Stimulated activated CD8-positive, alpha-beta memory T cell treated with anti-CD3 and anti-CD28 coated beads, Interleukin-2, amount 100 ng/mL, for 1 hour (primary cell): ENCODE measurements at places on chromosomes 7 and 10.

- DNase-seq = no peak
Observed at GRCh38 chr7:37592366-37592765, 91.2 kb upstream of the GPR141 start.

DNA sequence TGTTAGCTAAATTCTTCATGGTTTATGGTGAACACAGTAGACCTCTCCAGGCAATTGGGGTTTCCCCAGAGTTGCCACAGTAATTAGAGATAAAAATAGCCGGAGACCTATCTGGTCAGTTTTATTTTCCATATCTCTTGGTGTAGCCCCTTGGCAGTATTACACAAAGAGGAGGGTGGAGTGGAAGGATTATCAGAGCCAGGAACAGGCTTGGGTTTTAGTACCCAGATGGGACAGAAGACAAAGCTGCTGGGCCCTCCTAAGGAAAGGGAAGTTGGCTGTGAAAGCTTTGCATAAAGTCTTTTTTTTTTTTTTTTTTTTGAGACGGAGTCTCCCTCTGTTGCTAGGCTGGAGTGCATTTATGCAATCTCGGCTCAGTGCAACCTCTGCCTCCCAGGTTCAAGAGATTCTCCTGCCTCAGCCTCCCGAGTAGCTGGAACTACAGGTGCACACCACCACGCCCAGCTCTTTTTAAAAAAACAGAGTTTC lies 9.7 kb downstream of the ZSCAN21 start:
- DNase-seq = no peak

DNA sequence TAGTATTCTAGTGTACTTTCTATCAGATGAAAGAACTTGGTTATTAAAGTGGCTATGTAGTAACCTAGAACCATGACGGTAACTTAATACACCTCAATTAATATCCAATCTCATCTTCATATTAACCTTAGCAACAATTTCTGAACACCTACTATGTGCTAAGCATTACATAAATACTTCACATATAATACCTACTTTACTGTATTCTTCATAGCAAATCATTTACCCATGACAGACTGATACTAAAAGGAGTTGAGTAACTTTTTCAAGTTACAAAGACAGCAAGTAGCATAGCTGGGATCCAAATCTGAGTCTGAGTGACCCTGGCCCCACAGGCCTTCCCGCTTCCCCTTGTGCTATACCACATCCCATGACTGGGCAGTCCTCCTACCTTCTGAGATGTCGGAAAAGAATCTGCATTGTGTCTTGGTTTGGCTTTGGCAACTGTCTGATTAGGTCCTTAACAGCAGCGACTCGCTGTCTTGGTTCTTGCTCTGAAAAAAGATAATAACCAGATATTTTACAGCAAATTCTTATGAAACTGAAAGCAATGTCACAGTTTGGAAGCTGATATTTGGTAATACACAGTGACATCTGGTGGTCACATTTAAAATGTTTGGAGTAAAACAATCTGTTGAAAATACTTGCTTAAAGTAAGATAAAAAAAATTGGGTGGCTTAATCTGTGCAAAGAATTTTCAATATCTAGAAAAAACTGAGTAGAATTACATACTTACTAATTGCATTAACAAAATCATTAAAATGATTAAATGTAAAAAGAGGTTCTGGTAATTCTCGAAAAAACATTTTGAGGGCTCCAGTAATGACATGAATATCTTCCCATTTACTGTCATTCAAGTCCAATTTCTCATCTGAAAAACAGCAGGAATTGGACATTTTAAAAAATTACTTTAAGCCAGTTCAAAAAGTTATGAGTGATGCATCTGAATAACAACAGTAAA lies 120.1 kb downstream of the ARHGAP12 start:
- DNase-seq = no peak

- no peak for DNase-seq
Observed at GRCh38 chr10:113056441-113057021, 106.5 kb downstream of the TCF7L2 start.

DNA sequence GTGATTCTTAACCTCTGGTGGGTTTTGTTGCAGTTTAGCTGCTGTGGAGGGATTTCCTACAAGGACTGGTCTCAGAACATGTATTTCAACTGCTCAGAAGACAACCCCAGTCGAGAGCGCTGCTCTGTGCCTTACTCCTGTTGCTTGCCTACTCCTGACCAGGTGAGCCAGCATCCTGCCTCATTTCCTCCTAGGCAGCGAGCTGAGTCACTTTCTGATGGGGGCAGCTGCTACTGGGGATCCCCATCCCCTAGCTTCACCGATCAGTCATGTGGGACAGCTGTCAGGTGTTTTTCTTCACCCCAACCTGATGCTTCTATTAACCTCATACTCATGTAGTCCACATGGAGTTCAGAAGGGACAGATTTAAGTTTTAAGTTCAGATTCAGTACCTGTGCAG lies 21.7 kb upstream of the SMO start:
- no peak for DNase-seq

- DNase-seq = no peak
Observed at GRCh38 chr10:16231176-16231575, 205.6 kb upstream of the PTER start.

GRCh38 chr10:84789026-84789425 lies 460.6 kb downstream of the CCSER2 start:
- no peak for DNase-seq

- no peak for DNase-seq
Observed at GRCh38 chr7:105245398-105246114, 143.2 kb downstream of the SRPK2 start.

GRCh38 chr7:98372993-98373392 lies 27.9 kb downstream of the BAIAP2L1 start:
- no peak for DNase-seq
